ENCODE measurements at places on chromosomes 13 and 19.

GRCh38 chr19:32404213-32404932 is 1.2 kb upstream of the DPY19L3 start:
- DNase-seq, result no peak

GRCh38 chr13:108917581-108917980 is 288.2 kb downstream of the MYO16 start:
- DNase-seq, result no peak

GRCh38 chr13:55361141-55361540 is 1779.6 kb upstream of the PRR20A start:
- no peak for DNase-seq

DNA sequence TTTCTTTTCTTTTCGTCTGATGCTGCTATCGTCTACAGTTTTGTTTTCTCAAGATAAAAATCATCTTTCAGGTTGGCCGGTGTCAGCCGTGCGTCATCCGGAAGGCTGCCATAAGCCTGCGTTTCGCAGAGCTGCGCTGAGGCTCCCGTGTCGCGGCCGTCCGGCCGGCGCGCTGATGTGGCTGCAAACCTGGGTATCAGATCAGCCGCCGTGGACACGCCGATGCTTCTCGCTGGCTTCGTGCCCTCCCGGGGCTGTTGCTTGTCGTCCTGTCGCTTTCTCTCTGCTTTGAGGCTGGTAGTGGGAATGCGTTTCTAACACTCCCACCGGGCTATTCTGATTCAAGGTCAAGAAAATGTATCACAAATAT is 45.9 kb upstream of the TFDP1 start:
- DNase-seq, result no peak

GRCh38 chr13:77544758-77545338 is 9.3 kb downstream of the SCEL start:
- no peak for DNase-seq

DNA sequence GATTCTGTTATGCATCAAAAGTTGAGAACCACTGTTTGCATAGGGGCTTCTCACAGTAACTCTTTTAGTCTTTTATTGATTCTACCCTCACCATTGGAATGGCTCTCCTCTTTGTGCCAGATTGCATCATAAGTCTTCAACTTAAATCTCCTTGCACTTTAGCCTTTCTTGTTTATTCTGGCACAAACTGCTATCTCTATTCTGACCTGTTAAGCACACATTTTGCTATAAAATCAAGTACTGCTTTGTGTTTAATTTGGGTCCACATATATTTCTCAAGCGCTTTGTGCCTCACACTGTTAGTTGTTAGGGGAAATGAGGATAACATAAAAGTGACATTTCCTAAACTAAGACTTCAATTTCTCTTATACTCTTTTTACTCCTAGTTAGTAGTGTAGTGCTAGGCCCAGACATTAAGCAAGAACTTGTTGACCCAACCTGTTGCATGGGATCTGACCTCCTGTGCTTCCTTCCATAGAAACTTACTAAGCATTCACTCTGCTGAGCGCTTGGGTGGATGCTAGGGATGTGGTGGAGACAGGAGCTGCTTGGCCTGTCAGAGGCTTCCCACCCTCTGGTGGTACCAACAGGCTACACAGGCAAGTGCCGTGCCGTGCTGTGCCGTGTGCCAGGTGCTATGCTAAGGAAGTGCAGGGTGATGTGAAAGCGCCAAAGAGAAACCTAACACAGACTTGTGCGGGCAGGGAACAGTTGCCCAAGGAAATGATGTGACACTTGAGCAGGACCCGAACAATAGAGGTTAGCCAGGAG is 1.2 kb downstream of the UTP14C start:
- DNase-seq, result no peak

DNA sequence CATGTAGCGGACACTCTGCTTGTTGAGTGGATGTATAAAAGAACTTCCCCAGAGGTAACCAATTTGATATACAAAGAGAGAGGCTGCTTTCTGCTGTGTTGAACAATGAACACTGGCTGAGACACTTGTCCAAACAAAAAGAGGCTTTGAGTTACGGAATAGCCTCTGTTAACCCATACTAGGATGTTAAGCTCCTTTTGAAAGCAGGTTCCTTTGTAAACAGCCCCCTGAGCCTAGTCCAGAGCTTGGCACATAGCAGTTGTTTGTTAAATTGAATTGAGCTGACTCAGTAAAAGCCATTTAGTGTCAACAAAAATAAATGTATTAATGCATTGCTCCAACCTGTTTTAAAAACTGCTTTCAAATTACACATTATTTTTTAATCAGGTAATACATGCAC is 200.1 kb downstream of the MZT1 start:
- DNase-seq, result no peak

GRCh38 chr13:98228661-98229341 is 51.7 kb upstream of the RNF113B start:
- no peak for DNase-seq

DNA sequence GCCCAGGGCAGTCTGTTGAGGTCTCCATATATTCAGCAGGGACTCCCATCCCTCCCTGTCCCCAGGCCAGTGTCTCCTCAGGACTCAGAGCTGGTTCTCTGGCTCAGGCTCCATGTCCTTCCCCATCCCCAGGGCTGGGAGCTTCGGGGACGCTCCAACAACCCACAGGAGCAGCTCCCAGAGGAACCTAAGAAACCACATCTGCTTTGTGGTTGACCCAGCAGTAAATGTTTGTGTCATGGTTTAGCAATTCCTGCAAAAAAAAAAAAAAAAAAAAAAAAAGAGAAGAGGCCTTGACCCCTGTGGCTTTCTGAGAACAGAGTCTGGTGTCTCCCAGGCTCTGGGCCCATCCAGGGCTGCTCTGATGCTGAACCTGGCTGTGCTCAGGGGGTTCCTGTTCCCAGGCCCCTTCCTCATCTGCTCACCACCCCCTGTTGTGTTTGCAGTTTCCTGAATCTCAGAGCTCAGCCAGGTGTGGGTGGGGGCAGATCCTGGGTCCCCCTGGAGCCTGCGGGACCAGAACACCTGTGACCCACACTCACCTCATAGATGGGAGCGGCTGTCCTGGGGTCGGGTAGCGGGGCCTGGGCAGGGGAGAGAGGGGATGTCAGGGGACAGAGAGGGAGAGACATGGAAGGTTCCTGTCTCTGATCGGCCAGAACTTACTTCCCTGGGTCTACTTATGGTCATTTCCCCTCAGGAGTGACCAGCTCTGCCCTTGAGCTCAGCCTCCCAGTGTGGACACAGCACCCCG is 25.2 kb upstream of the CEACAM1 start:
- no peak for DNase-seq

GRCh38 chr19:38060331-38060730 is 153.3 kb downstream of the SIPA1L3 start:
- no peak for DNase-seq

GRCh38 chr13:52085421-52085820 is 43.5 kb downstream of the NEK5 start:
- no peak for DNase-seq
